ENCODE measurements at places on chromosomes 12 and 14. TPM values are rescaled to one million over a fixed set of nuclear protein-coding genes. Genes with fewer than 3 reads are reported as not detected.

- no peak for DNase-seq
These were observed 225.0 kb upstream of the G2E3 start for GRCh38 chr14:30333934-30334333.

DNA sequence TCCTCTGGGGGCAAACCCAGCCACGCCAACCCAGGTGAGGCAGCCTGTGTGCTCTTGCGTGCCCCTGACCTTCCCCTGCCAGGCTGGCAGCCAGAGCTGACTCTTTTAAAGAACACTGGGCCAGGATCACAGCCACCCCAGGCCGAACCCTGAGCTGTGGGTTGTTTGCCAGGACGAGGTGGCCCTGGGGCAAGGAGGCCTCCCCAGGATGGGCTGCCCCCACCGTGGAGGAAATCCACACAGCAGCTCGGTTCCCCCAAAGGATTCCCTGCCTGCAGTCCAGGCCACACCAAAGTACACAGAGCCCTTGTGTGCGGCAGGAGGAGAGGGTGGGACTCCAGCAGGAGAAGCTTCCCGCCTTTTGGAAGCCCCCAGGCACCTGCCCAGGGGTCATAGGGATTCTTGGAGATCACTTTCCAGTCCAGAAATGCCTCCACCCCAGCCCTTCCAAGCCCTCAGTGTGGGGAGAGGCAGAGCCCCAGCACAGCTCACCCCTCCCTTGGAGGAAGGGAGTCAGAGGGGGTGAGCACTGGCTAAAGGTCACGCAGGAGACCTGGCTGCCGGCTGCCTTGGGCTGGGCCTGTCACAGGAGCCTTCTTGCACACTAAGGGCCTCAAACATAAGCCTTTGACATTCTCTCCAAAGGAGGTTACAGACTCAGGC lies 115.6 kb downstream of the CALM1 start:
- DNase-seq: no peak

- no peak for DNase-seq
These were observed 48.2 kb downstream of the IQSEC3 start for GRCh38 chr12:114626-115211.

The PRICKLE1 gene
- total RNA-seq: 8.0 TPM

The PIK3C2G gene
- total RNA-seq: 0.13 TPM

DNA sequence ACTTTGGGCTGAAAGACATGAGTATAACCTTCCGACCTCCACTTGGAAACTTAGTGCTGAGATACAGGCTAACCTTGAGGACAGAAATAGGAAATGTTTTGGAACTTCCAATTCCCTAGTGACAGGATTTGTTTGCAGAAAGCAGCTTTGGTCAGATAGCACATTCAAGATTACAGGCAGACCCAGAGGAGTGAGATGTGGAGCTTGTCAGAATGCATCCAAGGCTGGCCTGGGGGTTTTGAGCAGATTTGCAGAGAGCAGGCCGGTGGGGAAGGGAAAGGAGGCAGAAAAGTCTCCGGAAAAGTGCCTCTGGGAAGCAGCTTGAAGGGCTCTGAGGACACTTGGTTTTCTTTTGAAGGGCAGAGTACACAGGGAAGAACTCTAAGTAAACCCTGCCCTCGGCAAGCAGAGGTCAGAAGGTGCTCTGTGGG lies 180.3 kb downstream of the ETV6 start:
- no peak for DNase-seq

DNA sequence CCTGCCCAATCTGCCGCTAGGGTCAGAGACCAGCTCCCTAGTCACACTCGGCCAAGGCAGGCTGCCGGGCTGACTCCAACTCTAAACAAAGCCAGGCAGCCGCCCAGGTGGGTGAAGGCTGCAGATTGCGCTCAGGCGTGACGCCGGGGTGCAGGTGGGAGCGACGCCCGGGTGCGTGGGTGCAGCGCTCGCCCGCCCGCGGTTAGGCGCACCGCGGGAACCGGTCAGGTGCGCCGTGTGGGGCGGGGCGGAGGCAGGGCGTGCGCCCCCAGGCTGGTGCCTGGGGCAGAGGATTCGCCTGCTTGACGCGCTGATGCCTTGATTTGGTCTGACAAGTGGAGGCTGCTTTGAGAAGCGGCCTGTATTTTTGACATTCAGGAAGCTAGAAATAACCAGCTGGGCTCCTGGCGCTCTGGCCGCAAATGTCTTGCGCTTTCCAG lies 126.7 kb upstream of the HIF1A start:
- DNase-seq: no peak

The FAR2 gene
- 9.0 TPM for total RNA-seq

The GLT1D1 gene
- total RNA-seq: 1.3 TPM

GRCh38 chr12:3250576-3250975 lies 173.4 kb downstream of the TSPAN9 start:
- no peak for DNase-seq

- DNase-seq: no peak
These were observed 185.6 kb downstream of the TMEM121 start for GRCh38 chr14:105711841-105712460.

DNA sequence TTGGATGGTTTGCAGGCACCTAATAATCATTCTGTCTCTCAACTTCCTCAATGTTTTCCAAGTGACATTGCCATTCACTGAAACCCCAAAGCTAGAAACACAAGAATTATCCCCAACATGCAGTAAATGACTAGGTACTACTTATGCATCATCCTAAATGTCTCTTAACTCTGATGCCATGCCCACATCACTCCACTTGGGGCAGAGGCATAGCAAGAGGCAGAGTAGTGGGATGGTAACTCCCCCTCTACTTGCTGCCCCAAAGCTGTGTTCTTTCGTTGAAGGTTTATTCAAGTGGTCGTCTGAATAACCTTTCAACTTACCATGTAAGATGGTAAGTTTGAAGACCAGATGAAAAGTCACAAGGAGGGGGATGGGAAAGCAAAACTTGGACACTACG lies 77.9 kb upstream of the SOX5 start:
- no peak for DNase-seq

The TCL1B gene
- total RNA-seq: not detected

GRCh38 chr14:22986508-22987054 lies 4.2 kb upstream of the AJUBA start:
- DNase-seq: no peak

The TOGARAM1 gene
- total RNA-seq: 23.1 TPM

Measured in kidney epithelial cell (primary cell).